Pericardium fibroblast (primary cell): ENCODE measurements at places on chromosomes 6 and 20. TPM values are rescaled to one million over a fixed set of nuclear protein-coding genes. Genes with fewer than 3 reads are reported as not detected.

The CLVS2 gene
- not detected in 2 replicates for total RNA-seq

The KCNS1 gene
- 1.4 TPM in 2 replicates for total RNA-seq

The MCCD1 gene
- total RNA-seq: not detected in 2 replicates

The INSM1 gene
- not detected in 2 replicates for total RNA-seq
